ENCODE measurements at places on chromosomes 7 and 10. TPM values are rescaled to one million over a fixed set of nuclear protein-coding genes. Genes with fewer than 3 reads are reported as not detected.

DNA sequence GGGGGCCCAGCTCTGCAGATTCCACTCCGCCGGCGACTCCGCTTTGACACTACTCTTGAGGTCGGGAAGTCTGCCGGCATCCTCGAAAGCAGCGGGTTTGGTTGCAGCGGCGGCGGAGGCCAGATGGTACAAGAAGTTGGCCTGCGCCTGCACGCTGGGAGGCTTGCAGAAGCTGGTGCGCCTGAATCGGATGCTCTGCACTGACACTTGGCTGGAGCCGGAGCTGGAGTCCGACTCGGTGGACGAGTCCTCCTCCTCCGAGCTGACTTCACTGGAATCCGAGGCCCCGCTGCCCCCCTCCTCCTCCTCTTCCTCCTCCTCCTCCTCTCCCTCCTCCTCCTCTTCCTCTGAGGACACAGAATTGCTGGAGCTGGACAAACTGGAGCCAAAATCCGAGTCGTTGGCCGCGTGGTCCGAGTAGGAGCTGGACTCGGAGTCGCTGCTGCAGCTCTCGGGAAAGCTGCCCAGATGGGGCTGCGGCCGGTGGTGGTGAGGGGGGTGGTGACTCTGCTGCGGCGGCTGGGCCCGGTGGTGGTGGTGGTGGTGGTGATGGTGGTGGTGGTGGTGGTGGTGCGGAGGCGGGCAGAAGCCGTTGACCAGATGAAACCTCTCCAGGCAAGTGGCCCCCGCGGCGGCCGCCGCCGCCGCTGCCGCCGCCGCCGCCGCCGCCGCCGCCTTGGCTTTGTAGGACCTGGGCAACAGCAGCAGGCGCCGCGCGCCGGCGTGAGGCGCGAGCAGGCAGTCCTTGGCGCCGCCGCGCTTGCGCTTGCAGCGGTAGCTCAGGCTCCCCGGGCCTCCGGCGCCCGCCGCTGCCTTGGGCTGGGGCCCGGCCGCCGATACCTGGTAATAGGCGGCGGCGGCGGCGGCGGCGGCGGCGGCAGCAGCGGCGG lies 9.0 kb downstream of the SKIDA1 start:
- DNase-seq, result no peak

DNA sequence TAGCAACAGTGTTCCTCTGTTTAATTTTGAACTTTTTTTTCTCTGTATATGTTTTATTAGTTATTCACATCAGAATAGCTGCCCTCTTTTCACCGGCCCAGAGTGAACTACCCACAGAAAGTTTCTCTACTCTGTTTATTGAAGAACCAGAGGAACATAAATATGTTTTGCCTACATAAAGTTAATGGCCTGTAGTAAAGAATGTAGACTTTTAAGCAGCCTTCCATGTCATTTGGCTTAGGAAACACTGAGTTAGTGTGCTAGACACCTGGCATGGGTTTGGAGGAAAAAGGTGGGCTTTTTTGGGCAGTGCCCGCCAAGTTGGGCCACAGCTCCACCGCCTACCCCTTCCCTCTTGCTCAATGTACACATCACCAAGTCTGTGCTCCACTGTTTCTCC lies 8.9 kb upstream of the MEST start:
- no peak for DNase-seq

Gene IRF5
- total RNA-seq, result 4.2 TPM

Gene NXPH1
- 0.10 TPM for total RNA-seq

Gene METTL2B
- 22.5 TPM for total RNA-seq

Measured in skin of body (tissue), 3 donors.